ENCODE measurements at places on chromosomes 2 and 18. TPM values are rescaled to one million over a fixed set of nuclear protein-coding genes. Genes with fewer than 3 reads are reported as not detected.

The DPYSL5 gene
- total RNA-seq = 40.3 TPM

The KCNE4 gene
- total RNA-seq = 17.8 TPM

The SNTG2 gene
- 1.7 TPM for total RNA-seq

The SLC9A4 gene
- 0.55 TPM for total RNA-seq

The SGO2 gene
- 6.8 TPM for total RNA-seq

The ALK gene
- total RNA-seq = 9.5 TPM

The GALNT14 gene
- total RNA-seq = 2.2 TPM

The ASB18 gene
- total RNA-seq = not detected

The REL gene
- 24.2 TPM for total RNA-seq

The POTEJ gene
- 0.71 TPM for total RNA-seq

The PROC gene
- total RNA-seq = not detected

The HNRNPLL gene
- total RNA-seq = 120 TPM

The RPE gene
- 93.8 TPM for total RNA-seq

The FHOD3 gene
- total RNA-seq = 49.9 TPM

The ZSWIM2 gene
- total RNA-seq = not detected

The EPAS1 gene
- 71.7 TPM for total RNA-seq

The EMILIN1 gene
- 72.2 TPM for total RNA-seq

The TEKT4 gene
- 0.22 TPM for total RNA-seq

The SLC30A3 gene
- 0.27 TPM for total RNA-seq

The CABYR gene
- total RNA-seq = 7.0 TPM

The MAP3K19 gene
- total RNA-seq = 0.11 TPM

The TBC1D8 gene
- 20.8 TPM for total RNA-seq

The PEX13 gene
- total RNA-seq = 61.4 TPM

Measured in camera-type eye (tissue), 1 donor.